ENCODE measurements at places on chromosomes 5 and 9. TPM values are rescaled to one million over a fixed set of nuclear protein-coding genes. Genes with fewer than 3 reads are reported as not detected.

DNA sequence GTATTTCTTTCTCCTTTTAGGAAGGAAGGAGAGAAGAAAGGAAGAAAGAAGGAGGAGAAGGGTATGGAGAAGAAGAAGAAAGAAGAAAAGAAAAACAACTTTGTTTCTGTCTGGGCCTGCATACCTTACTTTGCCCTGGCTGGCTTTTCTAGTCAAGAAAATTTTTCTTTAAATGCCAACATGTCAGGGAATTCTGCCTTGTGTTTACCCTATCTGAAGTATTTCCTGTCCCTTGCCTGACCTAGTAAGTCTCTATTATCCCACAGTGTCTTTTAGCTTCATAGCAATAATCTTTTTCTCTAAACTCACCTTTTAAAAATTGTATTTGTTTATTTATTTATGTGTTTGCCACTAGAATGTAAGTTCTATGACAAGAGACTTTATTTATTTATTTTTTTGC, 1864.1 kb downstream of the EFNA5 start:
- no peak for DNase-seq

FBP1 gene
- 3.8 TPM for total RNA-seq

CER1 gene
- total RNA-seq, result not detected

DNA sequence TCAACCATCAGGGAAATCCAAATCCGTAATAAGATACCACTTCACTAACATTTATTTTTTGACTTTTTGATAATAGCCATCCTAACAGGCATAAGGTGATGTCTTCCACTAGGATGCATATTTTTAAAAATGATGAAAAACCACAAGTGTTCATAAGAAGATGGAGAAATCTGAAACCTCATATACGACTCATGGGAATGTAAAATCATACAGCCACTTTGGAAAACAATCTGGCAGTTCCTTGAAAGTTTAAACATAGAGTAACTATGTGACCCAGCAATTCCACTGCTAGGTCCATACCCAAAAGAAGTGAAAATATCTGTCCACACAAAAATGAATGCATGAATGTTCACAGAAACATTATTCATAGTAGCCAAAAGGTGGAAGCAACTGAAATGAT, 431.0 kb downstream of the ENC1 start:
- no peak for DNase-seq

CCL28 gene
- 2.2 TPM for total RNA-seq

- no peak for DNase-seq
Measured at GRCh38 chr5:124698770-124699169, 47.7 kb downstream of the ZNF608 start.

DNA sequence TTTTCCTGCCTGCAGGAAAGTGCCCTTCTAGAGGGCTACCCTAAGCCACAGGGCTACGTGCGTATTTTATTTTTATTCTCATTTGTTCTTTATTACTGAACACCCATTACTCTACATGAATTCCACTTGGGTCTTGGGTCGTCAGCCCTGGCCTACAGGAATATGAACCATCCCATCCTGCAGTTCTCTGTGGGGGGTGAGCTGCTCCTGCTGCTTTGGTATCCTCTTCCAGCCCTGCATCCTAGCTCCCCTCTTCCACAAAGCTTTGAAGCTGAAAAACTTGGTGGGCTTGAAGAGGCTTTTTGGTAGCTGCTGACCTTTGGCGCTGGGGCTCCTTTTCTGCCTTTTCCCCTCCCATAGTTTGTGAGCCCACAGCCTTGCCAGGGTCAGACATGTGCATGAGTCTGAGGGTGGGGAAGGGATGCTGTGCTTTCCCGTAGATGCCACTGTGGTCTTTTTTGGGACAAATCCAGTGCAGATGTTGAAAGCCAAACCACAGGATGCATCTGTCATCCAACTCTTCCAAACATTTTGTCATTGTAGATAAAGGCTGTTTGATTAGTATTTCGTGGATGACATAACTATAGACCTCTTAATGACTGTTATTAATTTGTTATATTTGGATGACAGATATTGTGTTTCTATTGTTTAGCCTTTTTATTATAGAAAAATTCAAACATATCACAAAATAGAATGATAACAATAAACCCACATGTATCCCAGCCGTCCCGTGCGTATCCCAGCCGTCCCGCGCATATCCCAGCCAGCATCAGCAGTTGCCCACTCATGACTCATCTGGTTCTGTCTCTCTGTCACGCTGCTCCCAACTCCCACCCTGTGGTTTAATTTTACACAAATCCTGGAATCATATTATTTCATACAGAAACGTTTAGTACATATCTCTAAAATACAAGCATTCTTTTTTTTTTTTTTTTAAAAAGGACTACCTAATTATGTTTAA, 43.9 kb downstream of the SLC46A2 start:
- no peak for DNase-seq

DNA sequence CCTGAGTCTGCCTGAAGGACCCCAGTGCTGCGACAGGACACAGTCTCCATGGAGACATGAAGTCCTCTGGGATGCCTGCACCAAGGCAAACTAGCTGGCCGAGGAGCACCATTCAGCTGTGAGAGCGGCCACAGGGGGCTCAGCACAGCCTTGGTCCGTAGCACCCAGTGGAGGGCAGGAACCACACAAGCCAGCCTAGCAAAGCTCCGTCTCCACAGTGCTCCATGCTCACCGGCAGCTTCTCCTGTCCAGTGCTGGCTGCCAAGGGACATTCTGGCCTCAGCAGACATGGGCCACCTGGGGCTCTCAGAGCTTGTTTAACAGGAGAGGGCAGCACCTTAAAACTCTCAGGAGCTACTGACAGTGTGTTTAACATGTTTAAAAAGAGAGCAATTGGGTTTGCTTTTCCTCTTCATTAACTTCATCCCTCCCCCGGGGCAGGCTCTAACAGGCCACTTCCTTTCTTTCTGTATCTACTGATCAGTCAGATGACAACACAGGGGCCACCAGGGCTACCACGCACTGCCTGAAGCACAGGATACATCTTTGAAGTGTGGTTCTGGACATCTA, 57.0 kb downstream of the SECISBP2 start:
- no peak for DNase-seq

GRCh38 chr5:42858031-42858643, 46.4 kb upstream of the SELENOP start:
- DNase-seq, result no peak

- no peak for DNase-seq
Measured at GRCh38 chr9:110351009-110351467, 13.4 kb upstream of the TXNDC8 start.

DNA sequence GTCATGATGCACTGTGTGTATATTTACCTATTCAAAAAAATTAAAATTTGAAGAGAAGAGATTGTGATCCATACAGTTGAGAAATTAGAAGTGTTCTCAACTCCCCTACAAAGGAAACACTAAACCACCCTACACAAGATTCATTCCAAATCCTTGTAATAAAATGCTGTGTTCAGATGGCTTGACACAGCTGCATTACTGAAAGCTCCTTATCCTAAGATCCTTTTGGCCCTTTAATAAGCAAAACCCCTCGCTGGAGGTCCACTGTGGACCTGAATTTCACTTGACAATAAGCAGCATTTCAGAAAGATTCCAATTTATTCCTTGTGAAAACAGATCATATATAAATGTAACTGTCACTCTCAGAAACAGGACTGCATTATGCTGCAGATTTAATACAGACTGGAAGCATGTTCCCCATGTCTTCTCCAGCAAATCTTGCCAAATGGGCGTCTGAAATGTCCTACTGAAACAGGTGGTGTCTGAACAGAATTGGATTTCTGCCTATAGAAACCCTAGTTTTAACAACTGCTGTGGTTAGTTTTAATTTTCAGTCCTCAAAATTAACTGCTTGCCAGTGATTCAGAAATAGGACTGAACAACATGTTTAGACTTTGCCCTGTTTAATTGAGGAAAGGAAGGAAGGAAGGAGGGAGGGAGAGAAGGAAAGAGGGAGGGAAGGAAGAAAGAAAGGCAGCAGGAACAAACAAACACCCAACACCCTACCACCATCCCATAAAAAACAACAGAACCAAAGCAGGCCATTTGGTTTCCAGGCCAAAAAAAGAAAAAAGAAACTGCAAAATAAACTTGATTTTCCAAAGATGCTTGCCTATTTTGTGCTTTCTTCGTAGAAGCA, 179.6 kb downstream of the MLLT3 start:
- DNase-seq, result no peak

RASEF gene
- total RNA-seq, result not detected

ACOT12 gene
- not detected for total RNA-seq

DNA sequence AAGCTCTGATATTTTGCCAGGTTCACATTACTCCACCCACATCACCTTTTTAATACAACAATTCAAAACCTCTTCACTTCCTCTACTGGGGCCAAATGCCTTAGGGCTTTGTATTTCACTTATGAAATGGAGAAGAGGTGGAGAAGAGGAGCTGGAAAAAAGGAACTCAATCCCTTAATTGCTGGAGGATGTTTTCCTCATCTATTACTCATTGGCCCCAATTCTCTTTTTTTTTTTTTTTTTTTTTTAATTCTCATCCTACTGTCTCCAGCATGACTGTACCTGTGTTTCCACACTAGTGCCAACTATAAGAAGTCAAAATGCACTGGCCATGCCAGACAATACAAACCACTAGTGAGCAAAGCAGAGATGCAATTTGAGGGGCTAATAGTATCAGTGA, 20.9 kb downstream of the FAM13B start:
- no peak for DNase-seq

MEF2C gene
- total RNA-seq, result 64.5 TPM

DNA sequence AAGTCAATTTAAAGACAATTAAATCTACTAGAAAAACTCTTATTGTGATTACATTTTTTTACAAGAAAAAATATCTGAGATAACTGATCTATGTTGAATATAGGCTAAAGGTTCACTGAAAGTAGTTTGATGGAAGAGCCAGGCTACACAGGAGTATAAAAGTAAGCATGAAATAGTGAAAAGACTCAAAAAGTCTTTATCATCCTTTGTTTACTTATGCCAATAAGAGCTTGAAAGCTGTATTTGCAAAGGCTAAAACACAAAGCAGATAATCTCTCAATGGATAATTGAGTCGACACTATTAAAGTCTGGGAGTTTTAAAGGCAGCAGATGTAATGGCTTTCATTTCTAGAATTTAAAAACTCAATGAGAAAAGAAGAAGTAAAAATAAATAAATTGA, 42.0 kb downstream of the SSBP2 start:
- DNase-seq, result no peak

GPRIN1 gene
- 0.62 TPM for total RNA-seq

GRCh38 chr5:131463656-131464055, 171.4 kb downstream of the RAPGEF6 start:
- DNase-seq, result no peak

SPINK7 gene
- total RNA-seq, result not detected

GRCh38 chr9:83652433-83652832, 29.5 kb downstream of the IDNK start:
- no peak for DNase-seq

Measured in right cardiac atrium (tissue), 5 donors.